Stimulated activated CD4-positive, alpha-beta T cell treated with anti-CD3 and anti-CD28 coated beads, Interleukin-15, amount 100 ng/mL, for 48 hours (primary cell): ENCODE measurements at places on chromosomes 12 and 14.

GRCh38 chr12:130706885-130707570 is 9.1 kb downstream of the RIMBP2 start:
- DNase-seq, result no peak

GRCh38 chr14:53692885-53693284 is 263.7 kb downstream of the BMP4 start:
- DNase-seq, result no peak

DNA sequence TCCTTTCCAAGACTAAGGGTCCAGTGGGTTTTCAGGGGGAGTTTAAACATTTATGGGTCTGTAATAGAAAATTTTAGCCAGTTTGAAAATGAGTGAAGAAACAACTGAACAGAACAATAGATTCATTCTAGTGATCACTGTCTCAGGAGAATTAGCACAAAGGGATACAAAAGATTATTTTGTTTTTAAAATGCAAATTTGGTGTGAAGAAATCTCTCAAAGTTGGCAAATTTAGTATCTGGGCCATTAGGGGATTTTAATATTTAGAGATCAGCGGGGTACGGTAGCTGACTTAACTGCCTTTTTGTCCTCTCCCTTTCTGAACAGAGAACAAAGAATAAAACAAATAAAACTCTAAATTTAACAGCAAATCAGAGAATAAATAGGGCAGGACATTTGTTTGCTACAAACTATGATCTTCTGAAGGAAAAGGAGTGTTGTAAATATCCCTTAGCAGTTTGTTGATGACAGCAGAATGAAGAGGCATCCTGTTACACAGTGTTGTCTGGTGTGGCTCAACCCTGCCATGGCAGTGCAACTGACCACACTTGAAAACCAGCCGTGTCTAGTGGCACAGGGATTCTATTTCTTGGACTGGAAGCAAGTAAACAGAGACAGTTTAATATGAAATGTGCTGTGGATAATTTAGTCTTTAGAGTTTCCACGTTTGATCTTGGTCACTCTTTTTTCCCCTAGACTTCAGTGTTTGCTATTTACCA is 46.3 kb upstream of the LRTM2 start:
- no peak for DNase-seq

DNA sequence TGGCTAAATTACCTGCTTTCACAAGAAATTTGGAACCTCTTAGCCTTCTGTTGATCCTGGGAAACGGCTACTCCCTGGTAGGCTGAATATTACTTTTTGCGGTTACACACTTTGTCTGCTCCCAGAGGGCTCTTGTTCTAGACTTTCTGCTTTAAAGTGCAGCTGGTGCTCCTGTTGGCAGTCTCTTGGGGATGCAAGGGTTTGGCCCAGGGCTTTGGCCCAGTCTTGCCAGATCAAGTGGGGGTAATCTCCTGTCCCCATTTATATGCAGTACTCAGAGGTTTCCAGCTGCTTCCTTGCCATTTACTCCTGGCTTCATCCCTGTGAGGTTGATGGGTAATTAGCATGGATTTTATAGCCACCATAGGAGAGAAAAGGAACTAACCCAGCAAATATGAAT is 558.2 kb upstream of the MIS18BP1 start:
- DNase-seq, result no peak

DNA sequence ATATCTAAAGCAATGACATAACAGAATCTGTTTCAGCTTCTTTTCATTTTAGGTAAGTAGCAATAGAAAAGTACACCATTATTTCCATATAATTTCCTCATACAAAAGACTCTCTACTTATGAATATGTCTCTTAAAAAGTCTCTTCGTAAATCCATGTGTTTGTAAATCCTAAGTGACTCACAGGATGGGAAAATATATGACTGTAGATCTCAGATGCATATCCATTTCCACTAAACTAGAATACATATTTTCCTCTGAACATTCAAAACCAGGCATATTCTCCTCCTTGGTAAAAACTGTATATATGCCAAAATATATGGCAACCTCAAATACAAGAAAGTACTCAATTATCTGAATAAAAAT is 93.6 kb downstream of the TXNDC16 start:
- DNase-seq, result no peak

GRCh38 chr12:124618291-124618902 is 51.0 kb upstream of the NCOR2 start:
- DNase-seq, result no peak

GRCh38 chr12:88327276-88327675 is 185.2 kb downstream of the TMTC3 start:
- no peak for DNase-seq

GRCh38 chr14:37023875-37024565 is 148.4 kb downstream of the SLC25A21 start:
- no peak for DNase-seq

DNA sequence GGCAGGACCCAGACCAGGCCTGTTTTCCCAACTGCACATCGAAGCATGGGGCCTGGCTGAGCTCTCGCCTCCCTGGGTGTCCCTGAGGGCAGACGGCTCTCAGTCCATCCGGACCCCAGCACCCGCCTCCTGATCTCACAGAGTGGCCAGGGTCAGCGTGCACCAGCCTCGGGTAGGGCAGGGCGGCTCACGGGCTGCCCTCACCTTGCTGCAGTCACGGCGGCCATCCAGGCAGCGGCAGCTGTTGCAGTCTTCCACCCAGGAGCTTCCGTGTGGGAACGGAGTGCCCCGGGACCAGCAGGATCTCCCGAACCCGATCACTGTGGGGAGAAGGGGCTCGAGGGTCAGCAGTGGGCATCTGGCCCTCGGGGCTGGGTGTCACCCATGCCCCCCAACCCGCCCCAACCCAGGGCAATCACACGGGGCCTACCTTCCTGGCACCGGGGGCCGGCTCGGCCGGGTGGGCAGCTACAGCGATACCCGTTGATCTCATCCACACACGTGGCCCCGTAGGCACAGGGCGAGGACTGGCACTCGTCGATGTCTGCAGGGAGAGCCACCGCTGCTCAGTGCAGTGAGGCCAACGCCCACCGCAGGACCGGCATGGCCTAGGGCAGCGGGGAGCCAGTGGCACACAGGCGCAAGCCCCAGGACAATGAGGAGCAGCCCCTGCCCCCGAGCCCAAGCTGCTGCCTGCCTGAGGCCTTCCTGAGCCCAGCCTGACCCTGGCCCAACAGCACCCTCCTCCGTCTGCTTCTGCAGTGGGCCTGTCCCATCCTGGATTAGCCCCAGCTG is 22.2 kb downstream of the JAG2 start:
- DNase-seq, result no peak

DNA sequence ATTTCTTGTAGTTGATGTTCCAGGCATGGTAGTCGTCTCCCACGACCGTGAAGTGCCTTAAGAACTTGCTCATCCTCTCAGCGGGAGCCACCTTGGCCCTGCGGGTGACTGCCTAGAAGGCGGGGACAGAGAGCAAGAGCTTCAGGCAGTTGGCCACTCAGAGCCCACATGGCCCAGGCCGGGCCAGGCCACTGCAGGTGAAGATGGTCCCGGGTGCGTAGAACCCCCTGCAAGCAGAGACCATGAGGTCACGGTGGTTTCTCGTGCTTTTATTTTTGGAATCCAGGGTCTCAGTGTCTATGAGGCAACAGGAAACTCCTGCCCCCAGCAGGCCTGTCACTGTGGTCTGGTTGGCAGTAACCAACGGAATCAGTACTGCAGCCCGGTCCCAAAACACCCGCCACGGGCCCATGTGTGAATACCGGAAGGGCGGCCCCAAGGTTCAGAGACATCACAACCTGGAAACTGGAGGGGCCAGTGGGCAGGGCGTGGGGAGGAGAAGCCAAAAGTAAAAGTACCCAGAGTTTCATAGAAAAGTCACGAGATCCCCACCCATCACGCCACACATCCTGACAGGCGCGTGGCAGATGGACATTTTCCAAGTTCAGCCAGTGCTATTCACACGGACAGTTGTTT is 27.5 kb downstream of the HVCN1 start:
- DNase-seq, result peak; percentile 14

DNA sequence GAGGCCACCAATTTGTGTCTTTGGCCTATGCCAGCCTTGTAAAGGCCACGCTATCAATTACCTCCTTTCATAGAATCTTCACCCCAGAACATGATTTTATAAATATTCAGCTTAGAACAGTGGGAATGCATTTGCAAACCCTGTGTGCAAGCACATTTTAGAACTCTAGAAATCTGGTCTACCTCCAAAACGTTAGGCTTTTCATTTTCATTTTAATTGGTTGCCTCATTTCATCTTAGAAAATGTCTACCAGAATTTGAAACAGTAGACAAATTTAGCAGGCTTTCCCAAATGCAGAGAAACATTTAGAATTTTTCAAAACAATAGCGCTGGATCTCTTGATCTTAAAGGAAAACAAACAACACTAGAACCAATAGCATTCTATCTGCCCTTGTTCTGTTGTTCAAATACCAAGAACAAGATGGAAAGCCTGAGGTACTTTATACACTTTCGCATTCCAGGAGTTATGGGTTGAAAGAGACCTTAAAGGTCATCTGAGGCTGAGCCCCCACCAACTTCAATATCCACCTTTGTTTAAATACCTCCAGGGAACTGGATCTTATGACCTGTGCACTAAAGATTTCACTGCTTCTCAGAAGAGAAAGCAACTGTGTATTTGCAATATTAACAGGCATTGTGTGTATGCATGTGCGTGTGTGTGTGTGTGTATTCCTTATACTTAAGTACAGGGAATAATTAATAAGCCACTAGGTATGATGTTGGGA is 185.1 kb downstream of the C12orf42 start:
- no peak for DNase-seq

GRCh38 chr14:87231336-87232026 is 761.5 kb downstream of the GALC start:
- no peak for DNase-seq

DNA sequence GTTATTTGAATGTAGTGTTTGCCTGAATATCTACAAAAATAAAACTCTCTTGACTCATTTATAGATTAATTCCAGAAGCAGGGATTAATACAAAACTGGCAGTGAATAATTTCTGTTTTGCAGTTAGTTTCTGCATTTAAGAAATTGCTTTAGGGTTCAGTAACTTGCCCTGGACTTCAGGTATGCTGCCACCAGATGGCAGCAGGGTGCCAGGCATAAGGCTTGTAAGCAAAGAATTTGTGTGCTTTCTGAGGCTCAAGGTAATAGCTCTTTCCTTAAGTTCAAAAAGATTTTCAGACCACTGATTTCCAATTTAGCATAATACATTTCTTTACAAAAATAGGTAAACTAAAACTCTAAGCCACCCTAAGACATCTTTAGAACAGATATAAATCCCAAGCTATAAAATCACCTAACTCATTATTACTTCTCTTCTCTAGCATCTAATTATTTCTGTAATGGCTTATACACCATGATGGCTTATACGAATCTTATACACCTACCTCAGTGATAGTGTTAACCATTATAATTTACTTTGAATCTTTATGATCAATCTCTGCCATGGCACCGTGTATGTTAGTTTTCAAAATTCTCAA is 398.3 kb downstream of the APAF1 start:
- peak; percentile 21 for DNase-seq

- no peak for DNase-seq
Observed at GRCh38 chr12:129459886-129460285, 443.9 kb downstream of the TMEM132D start.
